Thyroid gland (tissue), 4 donors: ENCODE measurements at places on chromosomes 1 and 21. TPM values are rescaled to one million over a fixed set of nuclear protein-coding genes. Genes with fewer than 3 reads are reported as not detected.

DNA sequence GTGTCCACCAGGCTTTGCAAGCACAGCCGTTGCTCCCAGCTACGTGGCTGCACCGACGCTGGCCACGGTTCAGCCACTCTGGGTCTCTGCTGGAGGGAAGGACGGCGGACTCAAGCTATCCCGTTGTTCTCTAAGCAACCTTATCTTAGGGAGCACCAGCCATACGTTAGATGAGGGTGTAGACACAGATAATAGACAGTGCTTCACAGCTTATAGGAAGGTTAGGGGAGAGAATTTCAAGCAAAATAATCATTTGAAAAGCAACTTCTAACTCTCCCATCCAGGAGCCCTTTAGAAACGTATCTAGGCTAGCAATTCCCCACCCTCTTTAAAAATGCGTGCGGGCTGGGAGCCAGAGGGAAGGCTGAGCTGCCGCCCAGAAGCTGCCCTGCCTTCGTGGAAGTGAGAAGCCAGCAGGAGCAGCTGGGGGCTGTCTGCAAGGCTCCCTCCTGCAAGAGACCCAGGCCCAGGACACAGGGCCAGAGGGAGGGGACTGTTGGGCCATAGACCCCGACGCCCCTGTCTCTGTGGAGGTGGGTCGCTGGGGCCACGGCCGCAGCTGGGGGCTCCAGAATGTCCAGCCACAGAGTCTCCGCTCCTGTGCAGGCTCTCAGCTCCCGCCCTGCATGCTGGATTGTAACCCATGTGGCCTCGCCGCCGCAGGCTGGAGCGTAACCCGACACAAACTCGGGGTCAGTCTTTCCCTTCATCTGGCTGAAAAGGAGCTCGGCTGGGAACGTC, 31.2 kb upstream of the COL6A2 start:
- no peak overlapping the region for H3K27ac ChIP-seq
- no peak for DNase-seq
- H3K27me3 ChIP-seq: no peaks in the 10 kb centered on the region
- no peaks in the 10 kb centered on the region for H3K36me3 ChIP-seq
- no peak overlapping the region for H3K4me3 ChIP-seq

LENEP gene
- not detected for total RNA-seq

DNA sequence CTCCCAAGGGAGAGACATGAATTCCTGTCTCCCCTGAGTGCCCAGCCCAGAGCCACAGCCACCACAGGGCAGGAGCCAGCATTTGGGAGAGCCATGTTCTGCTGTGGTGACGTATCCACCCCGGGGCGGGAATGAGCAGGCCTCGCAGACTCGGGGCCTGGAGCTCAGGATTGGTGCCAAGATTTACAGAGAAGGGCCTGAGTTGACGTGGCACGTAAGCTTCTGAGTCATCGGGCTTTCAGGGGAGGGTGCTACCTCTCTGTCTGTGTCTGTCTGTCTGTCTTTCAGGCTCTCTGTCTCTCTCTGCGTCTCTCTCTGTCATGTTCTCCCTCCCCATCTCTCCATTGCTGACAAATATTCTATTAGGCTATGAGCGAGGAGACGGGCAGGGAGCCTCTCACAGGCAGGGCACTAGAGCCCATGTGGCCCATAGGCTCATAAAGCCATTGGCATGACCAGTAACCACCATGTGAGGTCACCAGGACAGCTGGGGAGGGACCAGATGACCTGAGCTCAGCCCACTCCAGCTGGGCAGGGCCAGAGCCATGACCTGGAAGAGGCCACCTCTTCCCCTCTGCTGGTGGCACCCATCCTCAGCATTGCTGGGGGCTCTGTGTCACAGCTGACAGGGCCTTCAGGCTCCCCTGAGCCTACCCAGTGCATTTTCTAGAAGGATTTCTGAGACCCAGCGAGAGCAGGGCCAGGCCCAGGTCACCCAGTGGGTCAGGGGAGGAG, 300.0 kb upstream of the VAMP3 start:
- no peak overlapping the region for H3K4me3 ChIP-seq
- DNase-seq: peak; percentile 89
- H3K4me1 ChIP-seq: peaks cover 44% of the 10 kb centered on the region
- no peaks in the 10 kb centered on the region for H3K36me3 ChIP-seq
- no peaks in the 10 kb centered on the region for H3K27me3 ChIP-seq

ASCL5 gene
- total RNA-seq: not detected

DMBX1 gene
- total RNA-seq: not detected

DNA sequence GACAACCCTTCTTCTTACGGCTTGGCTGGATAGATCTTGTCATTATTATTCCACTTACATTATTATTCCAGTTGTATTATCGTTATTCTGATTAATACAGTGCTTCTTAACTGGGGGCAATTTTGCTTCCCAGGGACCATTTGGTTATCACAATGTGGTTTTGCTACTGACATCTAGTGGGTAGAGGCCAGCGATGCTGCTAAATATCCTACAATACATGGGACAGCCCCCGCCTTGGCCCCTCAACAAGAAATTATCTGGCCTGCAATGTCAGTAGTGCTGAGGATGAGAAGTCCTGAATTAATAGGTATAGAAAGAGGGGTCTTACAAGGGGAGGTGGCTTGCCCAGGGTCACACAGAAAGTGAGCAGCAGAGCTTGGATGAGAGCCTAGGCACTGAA, 105.6 kb downstream of the PTPRU start:
- H3K4me3 ChIP-seq: no peak overlapping the region
- no peaks in the 10 kb centered on the region for H3K36me3 ChIP-seq
- H3K27ac ChIP-seq: no peak overlapping the region
- no peaks in the 10 kb centered on the region for H3K27me3 ChIP-seq
- no peaks in the 10 kb centered on the region for H3K4me1 ChIP-seq

DNA sequence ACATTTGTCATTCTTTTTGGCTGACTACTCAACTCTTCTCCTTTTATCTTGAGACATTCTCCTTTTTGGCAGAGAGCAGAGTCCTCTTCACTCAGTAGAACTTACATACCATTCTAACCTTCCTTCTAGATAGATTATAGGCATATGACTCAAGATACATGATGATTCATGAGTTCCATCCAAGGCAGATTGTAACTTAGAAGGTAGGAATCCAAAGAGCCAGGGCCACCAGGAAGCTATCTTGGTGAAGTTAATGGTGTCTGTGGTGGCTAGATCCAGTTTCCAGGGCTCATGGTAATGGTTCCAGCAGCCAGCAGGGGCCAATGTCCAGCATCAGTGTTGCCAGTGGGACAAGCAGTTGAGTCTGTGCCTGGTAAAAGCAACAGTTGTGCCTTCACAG, 76.1 kb upstream of the KIAA0040 start:
- H3K36me3 ChIP-seq: no peaks in the 10 kb centered on the region
- H3K27me3 ChIP-seq: no peaks in the 10 kb centered on the region
- H3K4me1 ChIP-seq: no peaks in the 10 kb centered on the region
- no peak overlapping the region for H3K27ac ChIP-seq

KCNQ4 gene
- 1.1 TPM for total RNA-seq

- no peak overlapping the region for H3K27ac ChIP-seq
- H3K4me1 ChIP-seq: no peaks in the 10 kb centered on the region
- H3K4me3 ChIP-seq: no peak overlapping the region
- no peak for DNase-seq
- H3K36me3 ChIP-seq: no peaks in the 10 kb centered on the region
Measured at GRCh38 chr1:154747380-154747739, 122.7 kb downstream of the KCNN3 start.

FBLIM1 gene
- total RNA-seq: 11.4 TPM

DNA sequence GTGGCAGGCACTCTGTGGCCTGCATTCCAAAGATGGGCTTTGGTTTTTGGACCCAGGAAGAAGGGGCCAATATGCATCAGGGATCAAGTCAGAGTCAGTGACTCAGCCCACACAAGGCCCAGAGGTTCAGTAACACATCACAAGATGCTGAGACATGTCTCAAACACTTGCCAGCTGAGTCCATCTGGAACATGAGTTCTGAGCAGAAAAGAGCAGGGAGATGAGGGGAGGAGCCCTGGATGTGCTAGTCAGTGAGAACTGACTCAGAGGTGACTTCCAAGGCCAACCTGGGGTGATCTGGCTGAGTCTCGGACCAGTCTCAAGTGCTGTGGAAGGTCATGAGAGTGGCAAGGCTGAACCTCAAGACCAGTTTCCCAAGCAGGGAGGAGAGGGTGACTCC, 150.1 kb downstream of the CDC7 start:
- DNase-seq: peak; percentile 31
- H3K27ac ChIP-seq: peak overlapping the region; percentile 64
- H3K4me3 ChIP-seq: no peak overlapping the region
- peaks cover 17% of the 10 kb centered on the region for H3K4me1 ChIP-seq

DNA sequence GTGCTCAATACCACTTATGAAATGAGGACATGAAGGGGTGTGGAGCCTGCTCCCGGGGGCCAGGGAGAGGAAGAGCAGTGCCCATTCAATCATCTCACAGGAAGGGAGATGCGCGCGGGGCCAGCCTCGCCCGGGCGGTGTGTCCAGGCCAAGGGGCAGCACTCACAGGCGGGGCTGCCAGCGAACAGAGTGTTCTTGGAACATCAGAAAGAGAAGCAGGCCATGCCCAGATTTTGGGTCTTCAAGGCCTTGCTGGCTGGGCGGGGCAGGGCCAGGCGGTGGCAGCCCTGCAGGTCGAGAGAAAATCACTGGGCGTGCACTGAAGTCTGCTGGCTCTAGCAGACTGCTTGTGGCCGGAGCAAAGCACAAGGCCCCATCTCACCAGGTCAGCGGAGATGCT, 168.6 kb downstream of the PRDM16 start:
- DNase-seq: peak; percentile 76
- peaks cover 63% of the 10 kb centered on the region for H3K4me1 ChIP-seq
- H3K4me3 ChIP-seq: no peak overlapping the region
- H3K27ac ChIP-seq: peak overlapping the region; percentile 63
- no peaks in the 10 kb centered on the region for H3K27me3 ChIP-seq

GRCh38 chr21:27505516-27505915, 538.6 kb upstream of the ADAMTS5 start:
- H3K27me3 ChIP-seq: no peaks in the 10 kb centered on the region
- H3K36me3 ChIP-seq: no peaks in the 10 kb centered on the region
- H3K4me1 ChIP-seq: no peaks in the 10 kb centered on the region
- no peak overlapping the region for H3K27ac ChIP-seq
- DNase-seq: no peak

GRCh38 chr1:166813508-166814223, 25.6 kb upstream of the POGK start:
- peaks cover 8% of the 10 kb centered on the region for H3K4me1 ChIP-seq
- no peak overlapping the region for H3K4me3 ChIP-seq
- H3K36me3 ChIP-seq: no peaks in the 10 kb centered on the region
- peak; percentile 12 for DNase-seq
- H3K27me3 ChIP-seq: no peaks in the 10 kb centered on the region

DNA sequence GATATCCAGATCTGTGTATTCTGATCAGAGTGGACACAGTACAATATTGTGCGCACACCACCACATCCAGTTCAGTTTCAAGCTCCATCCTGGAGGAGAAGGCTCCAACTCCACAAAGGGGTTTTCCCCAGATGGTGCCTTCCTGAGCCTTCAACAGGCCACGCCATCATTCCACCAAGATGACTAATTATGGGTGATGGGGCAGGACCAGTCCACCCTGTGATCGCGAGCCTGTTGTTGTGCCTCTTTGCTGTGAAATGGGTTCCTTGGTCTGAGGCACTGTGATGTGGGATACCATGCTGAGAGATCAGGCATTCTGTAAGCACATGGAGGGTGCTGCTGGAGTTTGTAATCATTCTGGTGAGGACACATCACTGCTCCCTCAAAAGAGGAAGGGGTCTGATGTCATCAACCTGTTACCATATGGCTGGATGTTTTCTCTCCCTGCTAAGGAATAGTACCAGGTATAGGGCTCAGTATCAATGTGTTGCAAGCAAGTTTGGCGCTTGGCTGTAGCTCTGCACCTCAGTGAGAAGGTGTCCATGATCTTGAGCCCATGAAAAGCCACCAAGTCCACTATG, 6.7 kb upstream of the SH2D2A start:
- no peak overlapping the region for H3K4me3 ChIP-seq
- no peaks in the 10 kb centered on the region for H3K27me3 ChIP-seq

GRCh38 chr1:15176898-15177665, 23.5 kb downstream of the TMEM51 start:
- H3K4me3 ChIP-seq: no peak overlapping the region
- no peaks in the 10 kb centered on the region for H3K36me3 ChIP-seq
- DNase-seq: no peak
- H3K27me3 ChIP-seq: no peaks in the 10 kb centered on the region
- H3K4me1 ChIP-seq: peaks cover 16% of the 10 kb centered on the region
- H3K27ac ChIP-seq: no peak overlapping the region

- H3K36me3 ChIP-seq: no peaks in the 10 kb centered on the region
- no peak overlapping the region for H3K27ac ChIP-seq
- H3K4me3 ChIP-seq: no peak overlapping the region
- H3K27me3 ChIP-seq: no peaks in the 10 kb centered on the region
- peak; percentile 8 for DNase-seq
- H3K4me1 ChIP-seq: no peaks in the 10 kb centered on the region
Measured at GRCh38 chr21:29423099-29423870, 124.6 kb downstream of the BACH1 start.

DNA sequence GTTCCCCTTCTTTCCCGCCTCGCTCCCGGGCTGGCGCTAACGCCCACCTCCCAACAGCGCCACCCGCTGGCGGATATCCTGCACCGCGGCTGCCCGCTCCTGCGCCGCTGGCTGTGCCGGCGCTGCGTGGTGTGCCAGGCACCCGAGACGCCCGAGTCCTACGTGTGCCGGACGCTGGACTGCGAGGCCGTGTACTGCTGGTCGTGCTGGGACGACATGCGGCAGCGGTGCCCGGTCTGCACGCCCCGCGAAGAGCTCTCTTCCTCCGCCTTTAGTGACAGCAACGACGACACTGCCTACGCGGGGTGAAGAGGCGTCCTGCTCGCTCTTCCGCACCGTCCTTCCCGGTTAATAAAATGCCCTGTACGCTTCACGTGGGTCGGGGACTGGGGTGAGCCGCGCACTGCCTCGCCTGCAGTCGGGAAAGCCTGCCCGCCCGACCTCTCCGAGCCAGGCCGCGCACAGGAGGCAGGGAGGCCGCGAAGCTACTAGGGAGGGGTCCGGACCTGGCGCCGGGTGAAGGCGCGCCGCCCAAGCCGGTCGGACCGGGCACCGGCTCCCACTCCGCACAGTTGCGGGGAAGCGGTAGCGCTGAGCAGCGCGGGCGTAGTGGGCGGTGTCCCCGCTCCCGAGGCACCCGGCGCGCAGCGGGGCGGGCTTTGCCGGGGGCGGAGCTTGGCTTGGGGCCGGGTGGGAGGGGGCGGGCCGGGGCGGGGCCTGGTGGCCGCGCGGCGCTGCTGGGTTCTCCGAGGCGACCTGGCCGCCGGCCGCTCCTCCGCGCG, at the start of gene ADAM15:
ADAM15 (plus strand) TSS at position 757 of the 782 bp plus-strand sequence. CDS start 71 bp downstream, outside the sequence.
- peak; percentile 77 for DNase-seq
- peaks cover 9% of the 10 kb centered on the region for H3K4me1 ChIP-seq
- peak within 1 kb of the TSS; percentile 55 for H3K4me3 ChIP-seq
- H3K36me3 ChIP-seq: peaks cover 1% of the 10 kb centered on the region

LIN28A gene
- total RNA-seq: not detected

LMO4 gene
- total RNA-seq: 71.1 TPM
